ENCODE measurements at places on chromosomes 6 and 20.

GRCh38 chr6:111714416-111715270 lies 109.0 kb upstream of the TRAF3IP2 start:
- no peak for DNase-seq

DNA sequence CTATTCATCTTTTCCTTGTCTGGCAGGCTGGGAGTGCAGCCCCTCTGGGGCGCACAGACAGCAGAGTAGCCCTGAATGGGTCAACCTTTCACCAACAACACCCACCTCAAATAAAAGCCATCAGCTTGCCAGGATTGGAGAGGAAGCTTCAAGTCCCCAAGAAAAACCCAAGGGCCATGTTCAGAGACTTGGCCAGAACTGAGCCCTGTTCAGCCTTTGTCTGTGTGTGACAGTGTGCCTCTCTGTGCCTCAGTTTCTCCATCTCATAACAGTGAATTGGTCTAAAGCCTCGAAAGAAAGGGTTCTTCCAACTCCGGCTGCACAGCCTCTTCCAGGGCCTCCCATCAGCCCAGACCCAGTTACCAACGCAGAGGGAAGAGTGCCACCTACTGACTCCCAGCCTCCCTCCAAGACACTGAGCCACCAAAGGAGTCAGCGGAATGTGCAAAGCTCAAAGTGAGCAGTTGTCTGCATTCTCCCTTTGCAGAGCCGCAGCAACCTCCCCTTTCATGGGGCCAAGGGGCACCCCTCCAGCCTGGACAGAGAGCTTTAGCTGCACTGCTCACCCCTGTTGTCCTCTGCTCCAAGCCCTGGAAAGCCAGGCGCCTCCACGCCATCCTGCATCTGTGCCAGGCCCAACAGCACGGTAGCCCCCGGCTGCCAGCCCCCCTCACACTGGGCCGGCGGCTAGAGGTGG lies 82.7 kb upstream of the TOP1 start:
- no peak for DNase-seq

DNA sequence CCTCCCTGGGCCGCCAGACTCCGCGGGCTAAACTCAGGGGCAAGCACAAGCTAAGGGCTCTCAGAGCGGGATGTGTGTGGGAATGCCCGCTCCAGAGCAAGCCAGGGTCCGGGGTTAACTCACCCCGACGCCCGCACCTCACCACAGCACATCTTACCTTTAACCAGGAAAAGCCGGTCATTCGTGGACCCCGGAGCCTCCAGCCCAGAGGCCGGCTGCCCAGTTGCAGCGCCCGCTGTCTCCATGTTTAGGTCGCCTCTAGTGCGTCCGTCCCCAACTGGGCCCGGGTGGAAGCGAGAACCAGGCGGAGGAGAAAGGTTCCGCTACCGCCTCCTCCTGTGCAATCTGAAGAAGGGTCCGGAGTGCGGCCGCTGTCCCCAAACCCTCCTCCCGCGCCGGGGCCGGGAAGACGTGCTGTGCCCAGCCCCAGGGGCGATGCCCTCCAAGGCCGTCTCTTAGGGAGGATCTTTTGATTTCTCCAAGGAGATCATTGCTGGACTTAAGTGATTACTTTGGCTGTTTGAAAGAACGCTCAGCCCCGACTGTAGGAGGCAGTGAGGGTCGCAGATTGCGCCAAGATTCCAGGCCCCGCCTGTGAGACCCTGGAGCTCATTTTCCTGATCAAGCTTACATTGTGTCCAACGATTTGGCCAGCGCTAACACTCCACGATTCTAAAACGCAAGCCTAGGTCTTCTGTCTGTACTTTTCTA lies at the start of gene TMEM242:
TSS of gene TMEM242 (minus strand) at position 265 of the 711 bp plus-strand sequence. CDS start at position 245, 20 bp downstream.
- DNase-seq = peak; percentile 91

DNA sequence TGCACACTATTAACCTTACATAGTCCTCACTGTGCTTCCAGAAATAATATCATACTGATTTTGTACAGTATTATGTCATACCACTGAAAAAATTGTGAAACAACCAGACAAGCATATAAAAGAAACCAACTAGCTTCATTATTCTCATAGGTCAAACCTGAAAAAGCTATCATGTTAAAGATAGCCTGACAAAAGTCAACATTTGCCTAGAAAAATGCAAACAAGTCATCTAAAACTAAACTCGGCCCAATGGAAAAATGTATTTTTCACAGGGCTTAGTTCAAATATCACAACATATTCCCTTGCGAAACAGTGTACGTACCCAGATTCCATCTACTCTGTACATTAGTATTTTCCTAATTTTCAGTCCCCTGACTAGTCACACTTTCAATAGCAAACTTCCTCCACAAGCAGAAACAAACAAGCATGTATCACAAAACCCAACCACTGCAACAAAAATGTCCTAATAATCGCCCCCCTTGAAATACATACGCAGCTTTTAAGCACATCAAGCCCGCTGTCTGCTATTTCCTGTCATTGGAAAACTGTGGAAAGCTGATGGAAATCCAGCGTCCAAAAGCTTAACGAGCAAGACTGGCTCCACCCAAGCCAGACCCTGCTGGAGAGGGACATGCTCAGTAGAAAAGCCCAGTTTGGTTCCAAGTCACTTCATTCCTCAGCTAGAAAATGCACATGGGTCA lies 93.1 kb downstream of the EPB41L2 start:
- DNase-seq = no peak

DNA sequence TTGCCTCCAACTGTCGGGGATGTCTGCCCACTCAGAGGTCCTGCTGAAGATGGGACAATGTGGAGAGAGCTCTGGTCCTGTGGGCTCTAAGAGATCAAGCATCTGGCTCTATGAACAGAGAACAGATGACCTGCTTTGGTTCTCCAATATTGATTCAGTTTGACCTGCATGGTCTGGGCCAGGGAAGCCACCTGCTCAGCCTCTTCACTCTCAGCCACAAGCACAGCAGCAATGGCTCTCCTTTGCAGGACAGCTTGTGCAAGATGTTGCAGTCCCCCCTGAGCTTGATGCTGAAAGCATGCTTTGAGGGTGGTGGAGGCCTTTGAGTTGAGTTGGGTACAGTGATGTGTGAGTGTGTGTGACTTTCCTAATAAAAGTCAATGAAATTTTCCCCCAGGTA lies 18.6 kb upstream of the MCM3 start:
- no peak for DNase-seq

- no peak for DNase-seq
These were observed 209.0 kb downstream of the SYNE1 start for GRCh38 chr6:152428126-152428525.

GRCh38 chr6:164294047-164294784 lies 879.7 kb downstream of the QKI start:
- DNase-seq = no peak

GRCh38 chr20:59718071-59718470 lies 113.7 kb downstream of the PHACTR3 start:
- DNase-seq = no peak

GRCh38 chr6:69957985-69958559 lies 91.7 kb downstream of the COL19A1 start:
- no peak for DNase-seq

DNA sequence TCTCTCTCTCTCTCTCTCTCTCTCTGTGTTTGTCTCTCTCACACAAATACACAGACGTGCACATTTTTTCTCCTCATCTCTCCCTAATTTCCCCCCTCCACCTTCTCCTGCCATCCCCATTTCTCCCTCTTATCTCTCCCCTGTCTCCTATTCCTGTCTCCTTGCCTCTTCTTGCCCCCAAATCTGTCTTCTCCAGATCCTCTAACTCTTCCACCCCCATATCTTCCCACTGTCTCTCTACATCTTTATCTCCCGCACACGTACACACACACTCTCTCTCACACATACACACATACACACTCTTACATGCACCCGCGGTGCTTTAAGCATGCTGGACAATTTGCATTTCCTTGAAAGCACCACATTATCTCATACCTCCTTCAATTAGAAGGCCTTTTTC lies 15.9 kb downstream of the KIZ start:
- no peak for DNase-seq

GRCh38 chr6:168440520-168441433 lies at the start of gene SMOC2:
SMOC2 (plus strand) TSS chr6:168441184; CDS start chr6:168441371, 187 bp downstream.
- no peak for DNase-seq

GRCh38 chr6:19734061-19734460 lies 103.1 kb upstream of the ID4 start:
- DNase-seq = no peak

DNA sequence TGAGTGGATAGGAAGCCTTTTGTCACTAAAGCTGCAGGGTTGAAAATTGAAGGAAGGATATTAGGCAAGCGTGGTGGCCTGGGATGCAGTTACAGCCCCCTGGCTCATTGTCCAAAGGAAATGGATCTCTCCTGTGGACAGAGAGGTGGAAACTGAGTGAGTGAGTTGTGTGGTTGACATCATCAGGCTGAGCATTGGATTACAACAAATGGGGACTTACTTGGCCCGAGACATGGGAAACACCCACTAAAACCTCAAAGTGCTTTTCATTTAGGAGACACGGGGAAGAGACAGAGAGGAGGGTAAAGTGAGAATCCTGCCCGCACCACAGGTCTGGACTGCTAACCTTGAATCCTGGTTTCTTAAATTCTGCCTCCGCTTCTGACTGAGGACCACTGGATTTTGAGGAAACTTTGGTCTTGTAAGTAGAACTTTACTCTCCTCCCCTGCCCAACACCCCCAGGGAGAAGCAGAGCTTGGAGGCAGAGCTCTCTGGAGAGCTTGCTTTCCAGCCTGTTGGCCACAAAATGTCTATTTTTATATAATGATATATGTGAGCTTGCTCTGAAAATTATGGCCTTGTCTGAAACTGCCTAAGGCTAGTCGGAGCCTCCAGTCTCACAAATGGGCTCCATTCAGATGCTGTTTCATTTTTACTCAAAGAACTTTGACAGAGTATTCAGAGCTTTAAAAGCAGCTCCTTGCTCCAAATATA lies at the start of gene PKIG:
TSS of gene PKIG (plus strand) at position 269 of the 715 bp plus-strand sequence. CDS start 31,978 bp downstream, outside the sequence.
- no peak for DNase-seq

DNA sequence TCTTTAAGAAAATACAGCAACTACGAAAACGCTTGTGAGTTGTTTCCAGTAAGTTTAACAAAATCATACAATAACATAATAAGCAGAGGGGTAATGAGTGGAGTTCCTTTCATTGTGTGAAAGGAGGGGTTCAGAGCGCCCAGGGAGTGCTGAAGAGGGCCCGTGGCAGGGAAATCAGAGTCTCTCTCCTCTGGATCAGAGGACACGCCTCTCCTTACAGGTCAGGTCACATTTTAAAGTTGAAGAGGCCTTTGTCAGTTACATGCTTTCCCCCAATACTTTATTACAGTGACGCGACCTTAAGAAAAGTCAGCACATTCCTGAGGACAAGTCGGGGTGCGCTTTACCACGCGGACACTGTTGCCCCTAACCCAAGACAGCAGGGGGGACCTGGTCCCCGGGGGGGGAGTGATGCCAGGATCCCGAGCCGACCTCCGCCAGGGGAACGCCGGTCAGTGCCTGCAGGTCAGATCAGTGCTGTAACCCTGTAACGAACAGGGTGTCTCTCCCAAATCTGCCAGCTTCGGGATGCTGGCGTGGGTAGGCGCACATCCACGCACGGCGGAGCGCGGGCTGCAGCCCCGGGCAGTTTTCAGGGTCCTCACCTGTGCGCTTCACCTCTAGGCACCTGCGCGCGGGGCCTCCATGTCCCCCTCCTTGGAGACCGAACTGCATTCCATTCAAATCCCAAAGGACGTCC lies 848 bp downstream of the DACT2 start:
- DNase-seq = no peak

DNA sequence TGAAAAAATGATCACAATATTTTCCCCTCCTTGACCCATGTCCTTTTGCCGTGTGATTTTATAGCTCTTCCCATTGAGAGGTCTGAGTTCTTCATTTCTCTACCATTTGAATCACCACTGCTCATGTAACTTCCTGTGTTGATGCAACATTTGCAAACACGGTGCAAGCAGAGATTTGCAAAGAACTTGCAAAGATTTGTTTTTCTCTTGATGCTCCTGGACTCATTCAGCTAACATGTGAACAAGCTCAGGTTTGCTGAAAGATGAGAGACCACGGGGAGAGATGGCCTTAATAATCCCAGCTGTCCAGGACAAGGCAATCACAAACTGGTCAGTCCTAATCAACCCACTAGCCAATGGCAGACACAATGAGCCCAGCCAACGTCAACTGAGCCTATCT lies 8.6 kb downstream of the VNN2 start:
- DNase-seq = no peak

- DNase-seq = no peak
These were observed 170.0 kb upstream of the LAMA2 start for GRCh38 chr6:128712898-128713297.

DNA sequence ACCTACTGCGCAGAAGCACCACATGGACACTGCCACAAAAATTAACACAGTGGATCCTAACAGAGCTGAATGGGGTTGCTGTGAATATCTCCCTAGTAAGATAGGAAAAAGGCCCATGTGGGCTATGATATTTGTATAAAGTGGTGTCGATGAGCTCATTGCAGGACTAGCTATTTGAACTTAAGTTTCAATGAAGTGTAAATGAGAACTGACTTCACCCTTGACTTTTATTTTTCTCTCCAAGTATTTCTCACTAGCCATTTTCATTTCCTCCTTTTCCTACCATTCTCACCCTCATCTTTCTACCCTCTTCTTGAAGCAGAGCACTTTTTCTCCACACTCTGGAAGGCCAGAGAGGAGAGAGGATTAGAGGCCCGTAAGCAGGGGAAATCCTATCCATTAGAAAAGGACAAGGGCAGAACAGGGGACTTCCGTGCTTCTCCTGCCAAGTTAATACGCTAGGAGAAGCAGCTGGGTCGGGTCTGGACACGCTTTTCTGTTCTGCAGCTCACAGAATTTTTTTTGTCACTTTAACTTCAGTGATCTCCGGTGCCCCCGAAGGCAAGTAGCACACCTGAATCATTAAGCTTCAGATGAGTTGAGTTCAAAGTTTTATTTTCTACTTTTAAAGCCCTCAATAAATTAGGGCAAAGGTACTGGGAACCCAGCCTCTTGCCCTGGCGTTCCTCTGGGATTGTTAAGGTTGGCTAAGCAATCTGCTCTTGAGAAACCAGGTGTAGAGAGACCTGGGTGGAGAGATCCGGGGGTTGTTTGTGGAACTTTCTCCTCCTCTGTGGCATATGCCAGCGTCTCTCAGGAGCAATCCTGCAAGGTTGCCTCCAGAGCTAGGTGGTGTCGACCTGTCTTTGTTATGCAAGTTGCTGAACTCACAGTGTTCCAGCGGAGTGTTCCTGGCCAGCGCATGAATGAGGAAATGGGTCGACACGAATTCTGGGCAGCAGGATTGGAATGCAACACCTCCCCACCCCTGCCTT lies 56.2 kb upstream of the ARID1B start:
- no peak for DNase-seq

DNA sequence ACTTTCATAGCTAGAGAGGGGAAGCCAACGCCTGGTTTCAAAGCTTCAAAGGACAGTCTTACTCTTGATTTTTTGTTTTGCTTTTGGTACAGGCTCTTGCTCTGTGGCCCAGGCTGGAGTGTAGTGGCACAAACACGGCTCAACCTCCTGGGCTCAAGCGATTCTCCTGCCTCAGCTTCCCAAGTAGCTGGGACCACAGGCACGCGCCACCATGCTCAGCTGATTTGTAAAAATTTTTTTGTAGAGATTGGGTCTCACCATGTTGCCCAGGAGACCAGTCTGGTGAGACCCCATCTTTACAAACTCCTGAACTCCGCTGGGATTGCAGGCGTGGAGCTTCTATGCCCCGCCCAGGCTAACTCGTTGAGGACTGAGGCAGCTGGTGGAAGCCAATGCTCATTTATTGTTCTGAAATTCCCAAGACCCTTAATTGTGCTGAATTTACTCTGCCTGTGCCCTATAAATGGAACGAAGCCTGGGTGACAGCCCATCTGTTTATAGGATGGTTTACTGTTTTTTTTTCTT lies 18.0 kb downstream of the SRSF3 start:
- no peak for DNase-seq

- DNase-seq = no peak
These were observed 22.4 kb upstream of the RALY start for GRCh38 chr20:33971147-33971975.

GRCh38 chr6:51349857-51350256 lies 531.2 kb downstream of the TFAP2B start:
- no peak for DNase-seq
